ENCODE measurements at places on chromosomes 12 and 14.
A peak's percentile ranks its signal among the peaks of the same experiment; 100 is the strongest.

GRCh38 chr12:31118347-31119191 is 44.9 kb downstream of the DDX11 start:
- no peak for DNase-seq

DNA sequence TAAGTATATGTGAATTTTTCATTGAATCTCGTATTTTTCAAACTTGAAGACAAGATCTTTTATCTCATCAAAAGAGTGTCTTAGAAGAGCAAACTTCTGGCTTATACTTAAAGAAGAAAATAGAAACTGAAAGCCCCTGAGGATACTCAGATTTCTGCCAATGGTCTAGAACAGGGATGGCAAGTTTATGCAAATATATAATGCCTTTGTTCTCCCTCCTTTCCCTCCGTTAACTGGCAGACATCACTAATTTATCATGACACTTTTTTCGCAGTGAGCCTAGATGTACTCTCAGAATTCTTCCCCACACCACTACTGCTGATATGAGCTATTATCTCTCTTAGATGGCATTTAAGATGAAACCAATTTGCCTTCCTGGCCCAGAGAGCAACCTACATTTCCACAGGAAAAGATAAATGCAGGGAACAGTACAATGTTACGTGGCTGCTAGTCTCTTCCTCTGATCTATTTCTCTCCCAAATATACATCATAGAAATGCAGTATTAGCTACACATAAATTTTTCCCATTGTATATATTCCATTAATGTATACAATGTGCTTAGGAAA is 40.0 kb upstream of the DAAM1 start:
- no peak for DNase-seq

- no peak for DNase-seq
These were observed 10.0 kb downstream of the AHNAK2 start for GRCh38 chr14:104968153-104968527.

DNA sequence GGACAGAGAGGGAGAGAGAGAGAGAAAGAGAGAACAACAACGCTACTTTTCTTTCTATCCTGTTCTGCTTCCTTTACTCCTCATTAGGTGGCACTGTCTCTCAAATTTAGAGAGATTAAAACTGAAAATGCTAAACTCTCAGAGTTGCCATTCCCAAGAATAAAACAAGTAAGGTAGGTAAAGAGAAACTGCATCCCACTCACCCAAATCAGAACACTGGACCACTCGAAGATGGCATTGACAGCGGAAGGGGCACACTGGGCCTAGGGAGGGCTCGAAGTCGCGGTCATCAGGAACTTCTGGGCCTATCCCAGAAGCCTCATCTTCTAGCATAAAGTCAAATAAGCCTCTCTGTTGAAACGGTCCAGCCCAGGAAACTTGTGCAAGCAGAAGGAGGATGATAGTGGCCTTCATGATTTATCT is 4.5 kb downstream of the DCN start:
- peak; percentile 27 for DNase-seq

DNA sequence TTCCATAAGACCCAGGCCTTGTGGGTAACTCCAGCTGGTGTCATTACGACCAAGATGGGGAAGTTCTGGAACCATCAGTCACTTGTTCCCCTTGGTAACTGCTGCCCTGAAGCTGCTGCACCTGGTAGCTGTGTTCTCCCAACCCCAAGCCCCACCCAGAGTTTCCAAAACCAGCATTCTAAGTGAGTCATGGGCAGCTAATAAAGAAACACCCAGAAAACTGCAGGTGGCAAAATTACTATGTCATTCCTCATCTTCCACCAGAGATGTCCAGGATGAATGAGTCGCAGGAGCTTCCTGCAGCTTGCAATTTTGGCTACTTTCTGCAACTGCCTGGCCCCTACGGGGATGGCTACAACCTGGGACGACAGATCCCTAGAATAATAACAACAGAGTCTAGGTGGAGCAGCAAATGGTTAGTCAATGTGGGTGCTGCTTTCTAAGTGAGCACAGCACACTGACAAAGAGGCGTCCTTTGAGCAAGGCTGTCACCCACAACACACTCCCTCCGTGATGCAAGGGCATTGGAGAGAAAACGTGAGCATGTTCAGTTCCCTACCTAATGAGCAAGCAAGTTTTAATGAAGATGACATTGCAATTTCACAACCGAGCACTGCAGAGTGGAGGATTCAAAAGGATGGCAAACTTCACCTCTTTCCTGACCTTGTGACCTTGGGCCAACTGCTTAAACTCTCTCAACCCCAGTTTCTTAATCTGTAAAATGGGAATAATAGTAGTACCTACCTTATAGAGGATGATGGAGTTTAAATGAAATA is 301.4 kb upstream of the NOS1 start:
- DNase-seq = no peak

GRCh38 chr14:82190742-82191141 is 657.1 kb upstream of the SEL1L start:
- DNase-seq = no peak

DNA sequence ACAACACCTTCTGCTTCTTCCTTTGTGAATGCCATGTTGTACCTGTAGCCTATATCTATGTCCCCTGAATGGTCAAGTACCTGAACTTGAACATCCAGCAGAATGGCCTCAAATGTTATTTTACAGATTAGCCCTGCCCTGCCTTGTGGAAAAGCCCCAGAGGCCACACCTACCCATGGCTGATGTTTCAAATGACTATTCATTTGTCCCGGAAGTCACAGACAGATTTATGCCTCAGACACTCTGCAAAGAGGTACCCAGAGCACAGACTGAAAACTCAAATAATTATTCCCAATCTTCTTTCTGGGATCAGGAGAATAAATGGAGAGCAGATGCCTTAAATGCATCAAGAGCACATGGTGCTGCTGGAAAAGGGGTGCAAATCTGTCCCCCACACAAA is 13.0 kb upstream of the DPF3 start:
- no peak for DNase-seq

DNA sequence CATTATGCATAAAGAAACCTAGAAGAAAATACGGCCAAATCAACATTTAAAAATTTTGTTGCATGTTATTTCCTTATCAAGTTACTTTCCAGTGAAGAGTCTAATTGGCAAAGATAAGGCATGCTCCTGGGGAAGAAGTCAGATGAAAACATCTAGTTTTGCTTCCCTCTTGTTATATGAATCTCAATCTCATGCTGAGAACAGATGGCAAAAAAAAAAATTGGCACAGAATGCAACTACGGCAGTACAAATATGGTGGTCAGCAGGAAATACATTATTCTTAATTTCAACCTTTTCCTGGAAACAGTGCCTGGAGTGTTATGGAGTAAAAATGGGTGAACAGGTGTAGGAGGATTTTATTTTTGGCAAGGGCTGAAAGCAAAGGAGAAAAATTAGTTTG is 32.8 kb downstream of the HECTD4 start:
- no peak for DNase-seq

DNA sequence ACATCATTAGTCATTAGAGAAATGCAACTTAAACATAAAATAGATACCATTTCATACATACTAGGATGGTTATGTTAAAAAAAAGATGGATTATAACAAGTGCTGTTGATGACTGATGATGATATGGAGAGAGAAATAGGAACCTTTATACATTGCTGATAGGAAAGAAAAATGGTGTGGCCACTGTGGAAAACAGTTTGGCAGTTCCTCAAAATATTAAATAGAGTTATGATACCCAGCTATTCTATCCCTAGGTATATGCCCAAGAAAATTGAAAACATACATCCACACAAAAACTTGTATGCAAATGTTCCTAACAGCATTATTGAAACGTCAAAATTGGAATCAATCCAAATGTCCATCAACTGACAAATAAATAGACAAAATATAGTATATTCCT is 170.1 kb downstream of the ADAMTS20 start:
- no peak for DNase-seq

- no peak for DNase-seq
These were observed 52.7 kb downstream of the ESRRB start for GRCh38 chr14:76428611-76429010.

- DNase-seq = no peak
These were observed 86.5 kb downstream of the FLRT2 start for GRCh38 chr14:85616386-85616885.

Data from RKO (cell line).